ENCODE measurements at places on chromosomes 6 and 20.

DNA sequence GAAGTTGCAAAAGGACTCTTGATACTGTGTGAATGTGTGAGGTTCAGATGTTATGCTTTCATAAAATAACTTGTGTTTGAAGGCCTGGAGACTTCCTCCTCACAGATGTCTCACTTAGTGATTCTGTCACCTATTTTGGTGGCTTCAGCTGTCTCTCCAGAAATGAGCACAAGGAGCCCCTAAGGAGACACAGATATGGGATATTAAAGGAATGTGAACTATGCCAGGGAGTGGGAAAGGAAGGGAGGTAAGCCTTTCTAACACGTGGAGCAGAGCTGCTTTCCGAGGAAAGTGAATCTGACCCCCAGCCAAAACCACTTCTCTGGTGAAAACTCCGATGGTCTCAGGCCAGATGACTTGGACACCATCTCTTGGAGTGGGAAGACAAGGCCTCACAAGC is 10.5 kb upstream of the FOXO3 start:
- no peak for DNase-seq

- no peak for DNase-seq
Measured at GRCh38 chr6:10258341-10258740, 156.5 kb downstream of the TFAP2A start.

- DNase-seq, result no peak
Measured at GRCh38 chr6:156658966-156659821, 118.0 kb upstream of the ARID1B start.

DNA sequence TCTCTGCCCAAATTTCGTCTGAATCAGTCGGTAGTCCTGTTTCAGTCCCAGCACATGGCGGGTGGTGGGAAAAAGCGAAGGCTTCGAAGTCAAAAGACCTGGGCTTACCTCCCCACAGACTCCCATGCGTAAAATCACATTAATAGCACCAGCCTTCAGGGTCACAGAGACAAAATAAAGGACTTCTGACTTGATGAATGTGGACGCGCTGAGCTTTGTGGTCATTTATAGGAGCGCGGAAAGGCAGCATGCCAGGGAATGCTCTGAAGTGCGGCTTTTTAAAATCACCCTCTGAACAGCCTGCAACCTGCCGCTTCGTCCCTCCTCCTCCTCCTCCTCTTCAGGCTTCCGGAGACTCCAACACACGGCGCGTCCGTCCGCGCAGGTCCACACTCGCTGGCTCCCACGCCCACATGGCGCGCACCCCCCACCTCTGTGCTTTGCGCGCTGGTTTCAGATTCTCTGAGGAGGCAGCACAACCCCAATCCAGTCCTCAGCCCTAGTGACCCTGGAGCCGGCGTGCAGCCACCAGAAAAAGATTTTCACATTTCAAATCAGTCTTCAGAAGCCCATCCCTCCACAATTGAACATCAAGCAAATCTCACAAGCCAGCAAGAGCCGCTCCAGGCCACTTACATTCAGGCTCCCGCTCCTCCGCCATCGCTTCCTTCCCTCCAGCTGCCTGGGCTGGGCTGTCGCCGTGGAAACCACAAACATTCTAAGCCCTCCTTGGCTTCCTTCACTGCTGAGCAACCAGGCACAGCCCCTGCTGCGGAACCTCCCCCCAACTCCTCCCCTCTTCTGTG is at the start of gene C6orf118:
C6orf118 (minus strand) TSS at position 680 of the 806 bp plus-strand sequence; CDS start at position 661, 19 bp downstream.
- DNase-seq, result peak; percentile 92

DNA sequence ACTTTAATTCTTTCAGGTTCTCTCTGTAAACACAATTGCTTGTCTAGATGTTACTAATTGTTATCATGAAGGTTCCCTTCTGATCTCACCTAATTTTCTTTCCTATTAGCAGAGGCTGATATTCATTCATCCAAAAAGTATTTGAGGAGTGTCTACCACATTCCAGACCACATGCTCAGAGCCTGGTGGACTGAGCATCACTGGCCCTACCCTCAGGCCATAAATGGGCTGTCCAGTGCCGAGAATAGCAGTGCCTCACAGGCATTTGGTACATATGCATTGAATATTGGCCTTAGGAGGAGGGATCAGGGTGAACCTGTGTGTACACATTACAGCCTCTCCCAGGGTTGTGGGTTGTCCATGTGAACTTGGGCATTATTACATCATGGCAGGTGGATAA is 40.4 kb upstream of the PRELID3B start:
- no peak for DNase-seq

- no peak for DNase-seq
Measured at GRCh38 chr6:96794980-96795379, 42.3 kb downstream of the GPR63 start.

DNA sequence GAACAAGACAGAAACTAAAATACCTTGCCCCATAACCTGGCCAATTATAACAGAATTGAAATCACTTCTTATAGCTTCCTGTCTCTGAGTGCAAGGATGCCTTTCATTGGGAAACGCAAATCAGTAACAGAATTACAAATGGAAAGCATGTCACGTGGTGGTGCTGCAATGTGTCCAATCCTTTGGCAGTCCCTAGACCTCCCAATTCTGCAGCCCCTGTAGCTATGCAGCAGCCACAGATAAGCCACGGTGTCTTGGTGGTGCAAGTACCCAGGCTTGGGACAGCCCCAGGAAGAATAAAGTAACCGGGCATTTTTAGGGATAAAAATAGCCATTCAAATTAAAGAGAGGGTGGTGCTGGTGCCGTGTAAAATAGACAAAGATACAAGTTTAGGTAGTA is 134.6 kb upstream of the CCN2 start:
- DNase-seq, result no peak

DNA sequence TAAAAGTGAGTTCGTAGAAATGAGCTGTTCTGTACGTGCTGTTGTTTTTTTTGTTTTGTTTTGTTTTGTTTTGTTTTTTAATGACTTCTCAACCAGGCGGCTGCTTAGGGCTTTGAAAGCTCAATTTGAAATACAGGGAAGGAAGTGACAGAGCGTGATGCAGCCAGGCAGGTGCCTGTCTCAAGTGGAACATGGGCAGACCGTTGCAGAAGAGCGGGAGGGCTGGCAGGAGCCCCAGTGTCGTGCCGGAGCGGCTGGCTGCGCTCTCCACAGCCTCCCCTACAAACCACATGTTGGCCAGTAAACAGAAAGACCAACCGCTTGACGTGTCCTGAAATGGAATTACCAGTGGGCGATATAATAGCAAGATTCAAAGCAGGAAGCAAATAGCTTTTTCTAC is 164.9 kb upstream of the RREB1 start:
- DNase-seq, result no peak

DNA sequence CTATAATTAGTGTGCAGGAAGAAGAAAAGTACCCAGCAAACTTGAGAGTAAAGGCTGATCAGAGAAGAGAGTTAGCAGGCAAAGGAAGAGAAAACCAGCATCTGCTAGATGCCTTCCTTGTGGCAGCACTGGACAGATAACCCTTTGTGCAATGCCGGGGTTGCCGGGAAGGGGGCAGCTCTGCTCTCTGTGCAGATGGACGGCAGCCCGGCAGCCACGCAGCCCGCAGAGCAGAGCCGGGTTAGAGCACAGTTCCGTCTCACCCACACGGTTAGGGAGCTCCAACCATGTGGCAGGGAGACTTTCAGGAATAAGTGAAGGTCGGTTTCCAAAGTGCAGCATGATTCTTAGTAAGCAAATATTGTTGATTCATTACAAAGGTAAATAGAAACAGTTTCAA is 80.0 kb upstream of the RPS6KA2 start:
- DNase-seq, result peak; percentile 80

DNA sequence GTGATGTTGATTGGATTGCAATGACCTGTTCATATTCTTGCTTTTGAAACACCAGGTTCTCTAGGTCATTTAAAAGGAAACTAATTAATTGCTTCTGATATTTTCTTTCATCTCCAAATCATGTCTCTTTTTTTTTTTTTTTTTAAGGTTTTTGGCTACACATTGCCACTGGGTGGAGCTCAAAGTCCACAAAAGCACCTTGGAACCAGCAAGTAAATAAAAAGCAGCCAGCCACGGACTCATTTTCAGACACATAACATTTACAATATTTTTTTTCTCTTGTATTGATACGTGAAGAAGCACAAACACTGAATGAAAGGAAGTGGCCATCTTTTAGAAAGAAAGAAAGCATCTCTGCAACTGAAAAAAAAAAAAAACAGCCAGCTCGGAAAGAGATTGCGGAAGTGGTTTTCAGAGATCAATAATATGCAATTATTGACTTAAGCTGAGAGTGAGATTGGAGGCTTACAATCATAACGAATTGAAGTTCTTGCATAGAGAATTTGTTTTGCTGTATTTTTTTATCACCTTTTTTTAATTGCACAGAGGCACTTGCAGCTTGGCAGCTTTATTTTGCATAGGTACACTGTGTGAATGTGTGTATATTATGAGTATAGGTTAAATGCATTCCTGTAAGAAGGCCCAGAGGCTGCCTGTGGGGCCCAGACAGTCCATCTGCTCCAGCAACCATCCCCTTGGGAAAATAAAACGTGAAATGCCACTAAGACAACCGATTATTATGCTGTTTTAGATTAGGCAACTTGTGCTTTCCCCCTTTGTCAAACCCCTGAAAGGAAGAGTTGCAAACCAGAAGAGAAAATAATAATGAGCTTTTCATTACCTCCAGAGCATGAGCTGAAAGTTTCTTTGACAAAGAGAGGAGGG is 28.2 kb downstream of the CGA start:
- no peak for DNase-seq

DNA sequence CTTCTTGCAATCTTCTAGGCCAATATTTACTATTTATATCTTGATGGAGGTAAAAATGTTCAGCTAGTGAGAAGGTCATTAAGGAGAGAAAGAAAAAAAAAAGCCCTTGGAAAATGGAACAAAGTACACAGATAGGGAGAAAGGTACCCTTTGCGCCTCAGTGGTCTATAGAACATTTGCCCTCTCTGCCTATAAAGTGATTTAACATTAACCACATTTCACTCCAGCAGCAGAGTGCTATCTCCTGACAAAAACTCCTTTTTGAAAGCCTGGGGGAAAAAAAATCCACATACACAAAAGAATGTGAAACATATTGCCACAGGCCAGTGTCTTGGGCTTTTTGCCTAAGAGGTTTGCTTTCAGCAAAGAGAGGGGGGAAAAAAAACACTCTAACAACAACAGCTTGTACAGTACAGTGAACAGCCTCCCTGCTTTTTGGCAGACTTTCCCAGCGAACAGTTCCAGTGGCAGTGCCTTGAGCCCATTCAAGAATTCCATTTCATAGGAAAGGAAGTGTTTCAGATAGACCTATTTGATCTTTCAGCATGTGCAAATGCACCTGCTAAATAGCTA is 695 bp downstream of the ARHGAP18 start:
- no peak for DNase-seq

DNA sequence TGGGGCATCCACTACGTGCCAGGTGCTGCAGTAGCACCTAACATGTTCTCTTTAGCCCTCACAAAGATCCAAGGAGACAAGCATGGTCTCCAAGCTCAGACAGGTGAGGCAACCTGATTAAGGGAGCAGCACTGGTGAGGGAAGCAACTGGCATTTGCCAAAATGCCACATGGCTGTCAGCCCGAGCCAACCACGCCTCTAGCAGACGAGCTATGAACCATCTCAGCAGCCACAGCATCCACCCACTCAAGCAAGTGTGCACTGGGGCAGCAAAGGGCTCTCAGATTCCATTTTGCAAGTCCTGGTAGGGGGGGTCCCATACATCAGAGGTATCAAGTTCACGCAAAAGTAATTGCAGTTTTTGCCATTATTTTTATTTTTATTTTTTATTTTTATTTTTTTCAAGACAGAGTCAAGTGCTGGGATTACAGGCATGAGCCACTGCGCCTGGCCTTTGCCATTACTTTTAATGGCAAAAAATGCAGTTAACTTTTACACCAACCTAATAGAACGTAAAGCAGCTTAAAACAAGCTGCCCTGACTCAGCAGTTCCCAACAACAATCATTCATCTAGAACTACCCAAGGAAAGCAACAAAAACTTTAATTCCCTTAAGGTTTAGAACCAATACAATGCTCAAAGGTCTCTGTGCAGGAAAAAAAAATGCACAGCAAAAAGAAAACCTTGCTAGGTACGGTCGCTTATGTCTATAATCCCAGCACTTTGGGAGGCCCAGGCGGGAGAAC is 36.3 kb upstream of the SPDEF start:
- DNase-seq, result no peak
